ENCODE measurements at places on chromosomes 4 and X.
A peak's percentile ranks its signal among the peaks of the same experiment; 100 is the strongest.

- DNase-seq = no peak
- no peaks in the 10 kb centered on the region for H3K4me1 ChIP-seq
- H3K27ac ChIP-seq = no peak overlapping the region
Observed at GRCh38 chrX:29143356-29143755, 556.1 kb downstream of the IL1RAPL1 start.

GRCh38 chrX:72282302-72282701 lies 5.3 kb upstream of the RPS4X start:
- H3K27ac ChIP-seq = no peak overlapping the region
- H3K27me3 ChIP-seq = no peaks in the 10 kb centered on the region
- H3K36me3 ChIP-seq = no peaks in the 10 kb centered on the region
- H3K4me3 ChIP-seq = no peak overlapping the region
- DNase-seq = no peak
- no peaks in the 10 kb centered on the region for H3K4me1 ChIP-seq

DNA sequence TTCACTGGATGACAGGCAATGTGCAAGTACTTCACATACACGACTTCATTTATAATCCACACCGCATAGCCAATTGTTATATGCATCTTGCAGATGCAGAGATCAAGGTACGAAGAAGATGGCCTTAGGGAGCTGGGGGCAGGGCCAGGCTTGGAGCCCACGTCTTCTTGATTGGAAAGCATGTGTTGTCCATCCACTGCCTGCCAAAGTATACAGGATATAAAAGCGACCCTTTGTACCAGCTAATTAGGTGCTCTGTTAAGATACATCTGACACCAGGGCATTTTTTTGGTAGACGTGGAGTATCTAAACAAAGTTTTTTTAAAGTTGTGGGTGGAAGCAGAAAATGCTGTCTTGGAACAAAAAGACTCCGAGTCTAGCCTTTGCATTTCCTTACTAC lies 1.4 kb downstream of the C4orf36 start:
- no peaks in the 10 kb centered on the region for H3K27me3 ChIP-seq
- H3K36me3 ChIP-seq = no peaks in the 10 kb centered on the region
- no peak for DNase-seq
- H3K4me3 ChIP-seq = peak overlapping the region; percentile 91

DNA sequence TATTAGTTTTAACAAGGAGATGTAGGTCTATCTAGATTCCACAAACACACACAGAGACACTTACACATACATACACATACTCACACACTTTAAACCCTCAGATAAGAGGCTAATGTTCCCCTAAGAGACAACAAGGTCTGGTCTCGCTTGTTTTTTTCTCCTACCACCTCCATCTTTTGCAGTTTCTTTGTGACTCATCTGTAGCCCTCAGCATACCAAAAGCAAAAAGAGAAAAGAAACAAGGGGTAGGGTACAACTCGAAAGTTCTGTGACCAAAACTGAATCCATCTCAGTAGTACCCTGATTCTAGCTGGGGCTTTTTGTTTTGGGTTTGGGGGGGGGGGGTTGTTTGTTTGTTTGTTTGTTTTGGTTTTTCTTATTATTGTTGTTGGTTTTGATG lies 12.2 kb upstream of the EXOSC9 start:
- H3K4me3 ChIP-seq = no peak overlapping the region
- peaks cover 21% of the 10 kb centered on the region for H3K27me3 ChIP-seq
- H3K4me1 ChIP-seq = no peaks in the 10 kb centered on the region
- H3K36me3 ChIP-seq = no peaks in the 10 kb centered on the region
- DNase-seq = no peak

- H3K27ac ChIP-seq = no peak overlapping the region
- no peaks in the 10 kb centered on the region for H3K4me1 ChIP-seq
- no peaks in the 10 kb centered on the region for H3K36me3 ChIP-seq
- H3K27me3 ChIP-seq = no peaks in the 10 kb centered on the region
- DNase-seq = no peak
Observed at GRCh38 chr4:79673377-79673776, 265.3 kb upstream of the GK2 start.

Measured in suprapubic skin (tissue), 4 donors.